ENCODE measurements at places on chromosomes 11 and 22.
A peak's percentile ranks its signal among the peaks of the same experiment; 100 is the strongest.

DNA sequence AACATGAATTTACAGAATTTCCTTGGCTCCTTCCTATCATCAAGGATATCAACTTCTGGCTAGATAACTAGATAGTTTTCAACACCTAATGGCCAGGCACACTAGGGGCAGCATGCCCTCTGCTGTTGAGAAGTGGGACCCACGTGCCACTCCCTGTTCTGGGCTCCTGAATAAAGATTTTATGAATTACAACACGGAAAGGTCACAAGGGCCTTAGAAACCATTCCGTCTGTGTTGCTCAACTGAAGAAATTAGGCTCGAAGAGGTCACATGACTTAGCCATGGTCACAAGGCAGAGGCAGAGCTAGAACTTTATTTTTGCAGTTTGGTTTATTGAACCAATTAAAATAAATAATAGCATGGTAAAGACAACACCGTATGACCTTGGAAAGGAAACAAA is 36.0 kb downstream of the PRCP start:
- DNase-seq: no peak

DNA sequence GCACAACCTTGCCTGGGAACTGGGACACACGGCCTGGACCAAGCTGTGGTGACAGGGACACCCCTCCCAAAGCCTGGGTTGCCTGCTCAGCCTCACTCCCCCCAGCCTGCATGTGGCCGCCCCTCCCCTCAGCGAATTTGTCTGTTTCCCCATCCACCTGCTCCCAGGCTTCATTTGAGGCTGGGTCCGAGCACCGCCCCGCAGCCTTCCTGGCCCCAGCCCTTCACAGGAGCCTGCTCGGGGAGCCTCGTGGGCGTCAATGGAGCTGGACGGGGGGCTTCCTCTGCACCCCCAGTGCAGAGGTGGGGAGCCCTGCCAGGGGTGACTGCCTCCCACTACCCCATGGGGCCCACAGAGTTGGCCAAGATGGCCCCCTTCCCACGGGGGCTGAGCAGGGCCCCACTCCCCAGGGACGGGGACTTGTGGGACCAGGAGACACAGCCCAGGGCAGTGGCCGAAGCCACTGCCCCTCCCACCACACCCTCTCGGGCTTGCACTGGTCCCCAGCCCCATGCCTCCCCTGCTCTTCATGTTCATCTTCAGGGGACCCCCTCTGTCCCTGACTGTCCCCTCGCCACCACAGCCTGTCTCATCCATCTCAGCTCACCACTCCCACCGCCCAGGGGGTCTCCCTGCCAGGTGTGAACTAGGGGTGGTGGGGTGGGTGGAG is 91.7 kb downstream of the WNT7B start:
- DNase-seq: no peak

DNA sequence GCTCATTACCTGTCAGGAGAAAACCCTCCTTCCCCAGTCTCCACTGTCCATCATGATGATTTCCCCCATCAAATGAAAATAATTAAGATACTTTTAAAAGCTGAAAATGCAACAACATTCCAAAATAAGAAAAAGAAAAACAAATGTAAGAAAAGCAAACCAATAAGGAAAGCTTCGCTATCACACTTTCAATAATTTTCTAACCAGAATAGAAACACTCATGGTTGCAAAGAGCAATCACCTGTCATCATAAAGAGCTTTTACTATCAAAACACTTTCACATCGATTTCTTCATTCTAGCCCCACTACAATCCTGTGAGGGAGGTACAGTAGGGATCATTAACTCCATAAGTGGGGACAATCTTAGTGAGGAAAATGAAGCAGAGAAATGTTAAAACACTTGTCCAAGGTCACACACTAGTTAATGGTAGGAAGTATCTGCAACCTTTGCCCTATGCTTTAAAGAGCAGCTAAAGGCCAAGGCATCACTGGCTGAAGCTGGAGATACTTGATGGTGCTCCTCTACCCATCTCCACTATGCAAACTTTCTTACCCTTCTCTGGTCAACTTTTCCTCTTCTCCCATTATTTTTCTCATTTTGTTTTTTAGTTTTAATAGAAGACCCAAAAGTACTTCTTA is 2.6 kb downstream of the RBM4B start:
- DNase-seq: no peak

DNA sequence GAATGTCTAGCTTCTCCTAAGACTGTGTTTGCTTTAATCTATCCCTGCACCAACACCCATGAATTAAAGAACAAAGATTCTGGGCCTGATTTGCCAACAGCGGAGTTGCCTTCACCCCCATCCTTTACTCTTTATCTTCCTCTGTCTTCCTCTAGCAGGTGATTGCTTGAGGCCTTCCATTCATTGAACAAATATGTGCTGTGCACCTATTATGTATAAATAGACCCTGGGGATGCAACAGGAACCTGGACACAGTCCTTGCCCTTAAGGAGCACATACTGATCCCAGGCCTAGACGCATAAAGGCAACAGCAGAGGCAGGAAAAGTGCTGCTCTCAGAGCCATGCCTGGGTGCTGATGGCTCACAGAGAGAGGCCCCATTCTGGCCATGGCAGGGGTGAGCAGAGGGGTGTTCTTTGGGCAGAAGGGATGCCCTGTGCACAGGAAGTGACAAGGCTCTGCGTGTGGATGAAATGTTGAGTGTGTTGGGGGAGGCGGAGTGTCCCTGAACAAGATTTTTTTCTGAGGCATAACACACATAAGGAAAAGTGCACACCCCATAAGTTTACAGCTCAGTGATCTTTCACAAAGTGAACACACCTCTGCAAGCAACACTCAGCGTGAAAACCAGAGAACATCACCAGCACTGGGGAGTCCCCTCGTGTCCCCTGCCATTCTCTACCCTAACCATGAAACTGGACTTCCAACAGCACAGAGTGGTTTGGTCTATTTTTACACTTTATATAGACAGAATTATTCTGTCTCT is 145.9 kb downstream of the GRIK4 start:
- DNase-seq: no peak

DNA sequence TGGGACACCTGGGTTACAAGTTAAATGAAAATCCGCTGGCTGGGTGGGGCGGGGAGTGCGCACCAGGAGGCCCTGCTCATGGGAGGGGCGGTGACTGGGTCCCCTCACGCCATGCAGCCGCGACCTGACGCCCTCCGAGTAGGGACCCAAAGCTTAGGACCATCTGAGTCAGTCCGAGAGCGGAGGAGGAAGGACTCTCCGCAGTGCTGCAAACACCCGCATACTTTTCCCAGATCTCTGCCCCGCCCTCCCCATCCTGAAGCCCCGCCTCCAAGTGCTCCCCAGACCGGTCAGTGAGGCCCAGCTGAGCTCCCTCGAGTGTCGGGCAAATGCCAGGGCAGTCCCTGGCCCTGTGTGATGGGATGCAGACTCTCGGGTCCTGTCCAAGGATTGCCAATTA is 6.6 kb upstream of the FLI1 start:
- no peak for DNase-seq

GRCh38 chr11:111526501-111526900 is 11.9 kb downstream of the HOATZ start:
- DNase-seq: peak; percentile 96

GRCh38 chr22:35649026-35649553 is 844 bp downstream of the APOL6 start:
- no peak for DNase-seq

- DNase-seq: no peak
Observed at GRCh38 chr22:17199003-17199731, 20.1 kb downstream of the ADA2 start.

DNA sequence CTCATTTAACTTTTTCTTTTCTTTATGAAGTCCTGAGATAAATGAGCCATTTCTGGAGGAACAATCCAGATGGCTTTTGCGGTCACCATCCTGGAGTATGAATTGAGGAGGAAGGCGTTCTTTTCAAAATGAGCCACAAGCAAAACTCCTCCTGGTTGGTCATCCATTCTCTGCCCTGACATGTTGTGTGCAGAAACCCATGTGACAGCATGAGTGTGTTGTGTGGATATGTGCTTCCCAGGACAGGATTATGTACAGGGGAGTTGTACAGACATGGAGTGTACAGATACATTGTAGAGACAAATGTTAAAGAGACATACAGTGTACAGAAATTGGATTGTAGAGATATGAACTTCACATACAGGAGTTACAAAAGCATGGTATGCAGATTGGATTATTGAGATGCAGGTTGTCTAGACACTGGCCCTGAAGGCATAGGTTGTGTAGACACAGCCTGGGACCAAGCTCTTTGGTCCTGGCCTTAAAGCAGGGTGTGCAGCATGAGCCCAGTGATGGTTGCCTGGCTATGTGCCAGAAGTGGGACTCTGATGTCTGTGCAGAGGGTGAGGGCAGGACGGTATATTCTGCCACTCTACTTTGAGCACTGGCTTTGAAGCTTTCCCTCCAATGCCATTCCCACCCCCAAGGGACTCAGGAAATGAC is 178.5 kb upstream of the ZBED5 start:
- DNase-seq: peak; percentile 62

GRCh38 chr11:73787051-73787642 is 527 bp upstream of the MRPL48 start:
- DNase-seq: no peak

- peak; percentile 35 for DNase-seq
Observed at GRCh38 chr22:37043828-37044538, 7.6 kb upstream of the KCTD17 start.

- DNase-seq: no peak
Observed at GRCh38 chr11:119025978-119026766, 4.5 kb downstream of the SLC37A4 start.

DNA sequence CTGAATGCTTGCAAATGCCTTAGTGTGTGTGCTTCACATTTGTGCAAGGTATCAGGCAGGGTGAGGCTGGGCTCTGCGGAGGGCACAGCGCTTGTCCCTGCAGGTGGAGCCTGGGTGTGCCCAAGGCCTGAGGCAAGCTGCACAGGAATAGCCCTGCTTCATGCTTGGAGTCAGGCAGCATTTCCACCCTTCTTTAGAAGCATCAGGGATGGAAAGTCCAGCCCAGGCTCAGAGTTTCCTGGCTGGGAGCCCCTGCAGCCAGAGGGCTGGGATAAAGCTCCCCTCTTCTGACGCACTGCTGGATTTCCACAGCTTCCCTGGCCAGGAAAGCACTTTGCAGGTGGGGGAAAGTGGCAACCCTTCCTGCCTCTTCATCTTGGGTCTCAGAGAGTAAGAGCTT is 63.4 kb downstream of the GALNT18 start:
- peak; percentile 50 for DNase-seq

GRCh38 chr11:99638073-99638553 is 617.4 kb downstream of the CNTN5 start:
- no peak for DNase-seq

DNA sequence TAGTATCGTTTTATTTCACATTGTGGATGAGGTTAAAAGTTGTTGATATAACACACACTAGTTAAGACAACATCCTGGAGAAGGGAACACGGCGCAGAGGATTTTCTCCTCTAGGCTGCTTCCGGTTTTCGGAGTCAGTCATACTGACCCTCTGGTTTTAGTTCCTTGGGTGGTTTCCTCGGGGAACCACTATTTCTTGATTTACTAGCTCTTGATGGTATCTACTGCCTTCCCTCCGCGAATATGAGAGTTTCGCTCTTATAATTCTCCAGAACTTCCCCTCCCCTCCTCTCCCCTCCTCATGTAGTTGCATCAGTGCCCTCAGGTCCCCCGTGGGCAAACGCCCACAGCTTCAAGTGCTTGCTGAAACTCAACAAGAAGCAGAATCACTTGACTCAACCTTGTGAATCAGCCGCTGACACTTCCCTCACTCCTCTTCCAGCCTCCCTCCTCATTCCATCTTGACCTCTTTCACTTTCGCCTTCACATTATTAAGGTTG is 15.9 kb upstream of the APOBEC3A start:
- DNase-seq: no peak

- DNase-seq: no peak
Observed at GRCh38 chr11:128195057-128195751, 392.2 kb downstream of the ETS1 start.

DNA sequence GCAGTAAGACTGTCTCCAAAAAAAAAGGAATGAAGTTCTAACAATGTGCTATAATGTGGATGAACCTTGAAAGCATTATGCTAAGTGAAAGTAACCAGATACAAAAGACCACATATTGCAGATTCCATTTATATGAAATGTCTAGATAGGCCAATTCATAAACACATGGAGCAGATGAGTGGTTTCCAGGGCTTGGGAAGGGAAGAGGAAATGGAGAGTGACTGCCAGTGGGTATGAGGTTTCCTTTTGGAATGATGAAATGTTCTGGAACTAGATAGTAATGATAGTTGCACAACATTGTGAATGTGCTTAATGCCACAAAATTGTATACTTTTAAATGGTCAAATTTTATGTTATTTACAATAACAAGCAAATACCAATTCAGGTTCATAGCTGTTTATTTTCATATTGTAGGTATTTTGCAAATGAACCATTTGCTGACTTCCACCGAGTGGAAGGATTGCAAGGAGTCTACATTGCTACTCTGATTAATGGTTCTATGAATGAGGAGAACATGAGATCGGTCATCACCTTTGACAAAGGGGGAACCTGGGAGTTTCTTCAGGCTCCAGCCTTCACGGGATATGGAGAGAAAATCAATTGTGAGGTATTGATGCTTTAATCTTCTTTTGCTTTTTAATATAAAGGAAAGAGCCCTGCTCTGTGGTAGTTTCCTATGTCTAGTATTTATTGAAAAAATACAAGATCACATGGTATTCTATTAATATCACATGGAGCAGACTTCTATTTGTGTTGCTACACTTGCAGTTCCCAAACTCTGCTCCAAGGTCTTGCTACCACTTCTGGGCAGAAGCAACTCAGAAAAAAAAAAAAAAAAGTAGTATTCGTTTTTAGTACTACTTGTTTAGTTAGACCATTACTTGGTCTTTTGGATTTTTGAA is 67.7 kb upstream of the SORL1-AS1 start:
- peak; percentile 64 for DNase-seq

- DNase-seq: no peak
Observed at GRCh38 chr11:35647421-35648093, 15.0 kb upstream of the TRIM44 start.

- DNase-seq: no peak
Observed at GRCh38 chr11:31340903-31341572, 28.5 kb downstream of the DCDC1 start.

DNA sequence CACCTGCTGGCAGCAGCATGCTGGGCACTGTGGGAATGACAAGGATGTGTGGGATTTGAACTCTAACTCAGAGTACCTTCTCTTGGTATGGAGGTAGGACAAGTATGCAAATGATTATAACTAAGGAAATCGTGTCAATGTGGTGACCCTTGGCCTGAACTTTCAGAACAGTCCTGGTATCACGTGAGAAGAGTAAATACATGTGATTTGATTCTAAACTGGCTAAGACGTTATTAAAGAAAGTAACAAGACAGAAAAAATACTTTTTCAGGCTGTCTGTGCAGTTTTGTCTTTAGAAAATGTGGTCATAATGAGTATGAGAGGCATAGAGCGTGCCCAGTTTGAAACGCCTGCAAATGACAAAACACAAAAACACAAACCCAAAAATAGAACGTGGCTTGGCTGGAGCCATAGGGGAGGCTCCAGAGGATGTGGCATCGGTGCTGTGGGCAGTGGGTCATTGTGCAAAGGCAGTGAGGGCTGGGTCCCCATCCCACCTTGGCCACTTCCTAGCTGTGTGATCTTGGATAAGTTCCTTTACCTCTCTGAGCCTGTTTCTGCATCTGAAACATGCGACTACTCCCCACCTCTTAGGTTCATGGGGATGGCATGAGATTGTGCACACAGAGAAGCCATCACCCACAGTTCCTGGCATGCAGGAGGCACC is 18.4 kb upstream of the IL2RB start:
- no peak for DNase-seq

All from foreskin keratinocyte (primary cell).